Uterine smooth muscle cell (primary cell): ENCODE measurements at places on chromosomes 4 and X. TPM values are rescaled to one million over a fixed set of nuclear protein-coding genes. Genes with fewer than 3 reads are reported as not detected.

FGF2 gene
- total RNA-seq: 40.9 and 125 TPM in 2 replicates

RIPPLY1 gene
- not detected in 2 replicates for total RNA-seq

CCDC158 gene
- total RNA-seq: 0.11 and 0.37 TPM in 2 replicates

PLAC8 gene
- 0.25 TPM in 1 of 2 replicates, not detected in the other for total RNA-seq

PRKG2 gene
- total RNA-seq: 1.1 and 2.4 TPM in 2 replicates

KLB gene
- not detected in 2 replicates for total RNA-seq

L1CAM gene
- total RNA-seq: 2.7 and 5.5 TPM in 2 replicates

CPZ gene
- total RNA-seq: 0.66 and 8.6 TPM in 2 replicates

CENPU gene
- 12.5 and 26.1 TPM in 2 replicates for total RNA-seq

SYTL4 gene
- total RNA-seq: 6.5 and 10.0 TPM in 2 replicates

CSAG3 gene
- total RNA-seq: not detected in 2 replicates

USP17L12 gene
- not detected in 2 replicates for total RNA-seq

KLHL13 gene
- total RNA-seq: 6.0 and 8.5 TPM in 2 replicates

SOX3 gene
- total RNA-seq: not detected in 2 replicates

SYP gene
- 0.12 and 0.33 TPM in 2 replicates for total RNA-seq

RENBP gene
- total RNA-seq: 1.4 and 2.0 TPM in 2 replicates

TCP11X2 gene
- total RNA-seq: not detected in 2 replicates

AWAT2 gene
- not detected in 2 replicates for total RNA-seq

MAGEB17 gene
- total RNA-seq: not detected in 2 replicates

TMPRSS11B gene
- not detected in 2 replicates for total RNA-seq

GPRIN3 gene
- total RNA-seq: 0.12 and 0.22 TPM in 2 replicates

TSPAN6 gene
- total RNA-seq: 22.0 and 39.2 TPM in 2 replicates

TMPRSS11D gene
- under 0.01 and 0.33 TPM in 2 replicates for total RNA-seq

ARMCX1 gene
- 68.4 and 69.9 TPM in 2 replicates for total RNA-seq

FRMPD4 gene
- 0.33 and 0.62 TPM in 2 replicates for total RNA-seq

GPR143 gene
- total RNA-seq: not detected in 2 replicates

PABPC1L2A gene
- not detected in 2 replicates for total RNA-seq

FAM156A gene
- 11.0 and 11.6 TPM in 2 replicates for total RNA-seq

GPRASP1 gene
- 4.1 and 8.6 TPM in 2 replicates for total RNA-seq

IL15 gene
- total RNA-seq: 5.0 and 7.4 TPM in 2 replicates

STARD8 gene
- 3.2 and 8.7 TPM in 2 replicates for total RNA-seq

MMRN1 gene
- total RNA-seq: 0.77 and 1.2 TPM in 2 replicates

PCSK1N gene
- 2.9 TPM in 1 of 2 replicates, not detected in the other for total RNA-seq

MSX1 gene
- total RNA-seq: 18.1 and 26.1 TPM in 2 replicates

ENAM gene
- total RNA-seq: under 0.01 TPM in 1 of 2 replicates, not detected in the other

TEX13B gene
- 0.12 TPM in 1 of 2 replicates, not detected in the other for total RNA-seq

CT45A6 gene
- total RNA-seq: not detected in 2 replicates

CSAG2 gene
- total RNA-seq: not detected in 2 replicates

NCAPG gene
- total RNA-seq: 22.2 and 87.8 TPM in 2 replicates

STATH gene
- not detected in 2 replicates for total RNA-seq

TCEAL2 gene
- total RNA-seq: 0.55 TPM in 1 of 2 replicates, not detected in the other

CD99 gene
- total RNA-seq: 82.6 and 154 TPM in 2 replicates

FAM149A gene
- total RNA-seq: 4.5 and 5.2 TPM in 2 replicates

HCFC1 gene
- 14.6 and 21.1 TPM in 2 replicates for total RNA-seq

DCX gene
- not detected in 2 replicates for total RNA-seq

NEIL3 gene
- total RNA-seq: 6.7 and 14.6 TPM in 2 replicates

HTATSF1 gene
- 37.7 and 55.2 TPM in 2 replicates for total RNA-seq

SHROOM3 gene
- total RNA-seq: 2.2 and 4.2 TPM in 2 replicates

SPINK2 gene
- not detected in 2 replicates for total RNA-seq

OPN1MW3 gene
- total RNA-seq: not detected in 2 replicates
